ENCODE measurements at places on chromosomes 16 and 17.

- no peak for DNase-seq
Observed at GRCh38 chr16:56938664-56939513, 6.9 kb downstream of the HERPUD1 start.

- DNase-seq, result no peak
Observed at GRCh38 chr17:57880086-57880456, 30.2 kb upstream of the MRPS23 start.

DNA sequence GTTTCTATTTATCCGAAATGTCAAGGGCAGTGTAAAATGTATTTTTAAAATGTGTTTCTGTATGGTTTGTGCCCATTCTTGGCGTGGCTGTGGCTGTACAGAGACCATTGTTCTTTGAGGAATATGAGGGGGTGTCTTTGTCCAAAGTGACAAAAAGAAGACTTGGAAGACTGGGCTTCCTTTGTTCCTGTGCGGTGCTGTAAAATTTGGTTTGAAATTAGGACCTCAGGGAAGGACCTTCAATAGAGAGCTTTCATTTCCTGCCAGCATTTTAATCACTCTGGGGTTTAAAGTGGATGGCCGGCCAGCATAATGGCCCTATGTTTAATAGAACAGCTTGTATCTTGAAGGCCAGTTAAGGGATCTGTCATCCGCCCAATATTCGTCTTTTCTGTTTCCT lies 190.1 kb upstream of the TBX2 start:
- DNase-seq, result no peak

GRCh38 chr17:64182325-64183012 lies 52.5 kb upstream of the ERN1 start:
- DNase-seq, result no peak

- DNase-seq, result no peak
Observed at GRCh38 chr16:2855536-2855935, 2.4 kb downstream of the PRSS22 start.

DNA sequence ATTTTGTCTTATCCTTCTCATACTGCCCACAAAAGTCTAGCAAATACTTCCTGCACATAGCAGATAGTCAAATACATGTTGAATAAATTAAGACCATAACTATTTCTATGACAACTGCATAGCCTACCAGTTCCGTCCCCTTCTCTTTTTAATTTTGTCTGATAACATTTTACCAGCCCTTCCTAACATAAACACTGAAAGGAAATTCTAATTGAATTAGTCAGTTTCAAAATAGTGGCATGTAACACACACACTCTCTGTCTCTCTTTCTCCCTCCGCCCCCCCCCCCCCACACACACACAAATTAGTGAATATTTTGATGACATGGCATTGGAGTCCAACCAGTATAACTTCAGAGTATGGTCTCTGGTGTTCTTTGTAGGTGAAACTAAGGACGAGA lies 41.8 kb downstream of the TNRC6C start:
- DNase-seq, result no peak

GRCh38 chr17:17151541-17151940 lies 54.6 kb downstream of the PLD6 start:
- DNase-seq, result no peak

DNA sequence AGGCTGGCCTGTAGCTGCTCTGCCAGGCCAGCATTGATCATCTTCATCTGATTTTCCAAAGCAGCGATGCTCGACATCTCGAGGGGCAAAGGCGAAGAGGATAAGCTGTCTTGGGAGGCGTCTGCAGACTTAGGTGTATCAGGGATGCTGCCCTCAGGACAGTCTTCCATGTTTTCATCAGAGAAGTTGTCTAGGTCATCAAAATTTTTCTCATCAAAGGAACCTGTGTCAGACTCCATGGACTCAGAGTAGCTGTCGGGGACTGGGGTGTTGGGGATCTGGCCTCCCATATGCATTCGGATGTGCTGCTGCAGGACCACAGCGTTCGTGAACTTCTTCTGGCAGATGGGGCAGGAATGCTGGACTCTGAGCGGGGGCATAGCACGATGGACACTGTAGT lies 11.5 kb downstream of the SALL1 start:
- no peak for DNase-seq

DNA sequence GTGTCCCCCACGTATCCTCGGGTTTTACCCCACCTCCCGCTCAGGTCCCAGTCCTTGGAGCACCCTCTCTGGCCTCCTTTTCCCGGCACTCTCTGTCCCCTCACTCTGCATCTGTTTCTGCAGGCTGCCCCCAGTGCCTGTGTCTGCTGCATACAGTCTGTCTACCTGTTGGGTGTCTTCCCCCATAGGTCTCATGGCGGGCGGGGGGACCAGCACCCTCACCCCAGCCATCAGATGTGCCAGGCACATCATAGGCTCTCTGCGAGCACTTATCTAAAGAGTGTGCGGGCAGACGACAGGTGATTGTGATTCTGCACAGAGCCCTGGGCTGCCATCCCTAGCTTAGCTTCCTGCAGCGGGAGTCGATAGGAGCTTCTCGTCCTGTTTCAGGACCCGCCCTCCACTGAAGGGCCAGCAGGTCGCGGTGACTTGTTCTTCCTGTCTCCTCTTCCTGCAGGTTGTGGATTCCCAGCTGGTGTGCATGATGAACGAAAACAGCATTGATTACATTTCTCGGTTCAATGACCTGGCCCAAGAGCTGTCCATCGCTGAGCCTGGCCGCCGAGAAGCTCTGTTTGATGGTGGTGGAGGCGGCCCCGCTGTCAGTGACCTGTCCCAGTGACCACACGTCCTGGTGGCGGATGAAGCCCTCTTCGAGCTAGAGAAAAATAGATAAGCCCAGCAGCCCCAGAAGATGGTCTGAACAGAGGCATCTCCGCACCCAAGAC lies 4.5 kb upstream of the JPT2 start:
- DNase-seq, result no peak

GRCh38 chr17:17364338-17364667 lies 61.1 kb downstream of the NT5M start:
- no peak for DNase-seq

GRCh38 chr16:89366561-89367537 lies 123.5 kb downstream of the ANKRD11 start:
- DNase-seq, result no peak
